ENCODE measurements at places on chromosomes 12 and 14. TPM values are rescaled to one million over a fixed set of nuclear protein-coding genes. Genes with fewer than 3 reads are reported as not detected.

The SMCO2 gene
- not detected for total RNA-seq

The GPR137C gene
- 25.3 TPM for total RNA-seq

The CKAP4 gene
- 24.1 TPM for total RNA-seq

The SIX6 gene
- total RNA-seq: not detected

The PRB2 gene
- not detected for total RNA-seq

The B4GALNT1 gene
- 37.5 TPM for total RNA-seq

The ZC2HC1C gene
- 2.4 TPM for total RNA-seq

The FGF6 gene
- total RNA-seq: not detected

The GRIP1 gene
- total RNA-seq: 122 TPM

The ESR2 gene
- 1.2 TPM for total RNA-seq

The OTUB2 gene
- 4.9 TPM for total RNA-seq

The CCDC197 gene
- not detected for total RNA-seq

The GPRC5D gene
- total RNA-seq: not detected

The FGFR1OP2 gene
- 42.0 TPM for total RNA-seq

The CBX5 gene
- 83.2 TPM for total RNA-seq

The CLEC9A gene
- not detected for total RNA-seq

The PTHLH gene
- not detected for total RNA-seq

The ZC3H10 gene
- total RNA-seq: 8.2 TPM

The CHPT1 gene
- 24.5 TPM for total RNA-seq

Data from frontal cortex (tissue), 4 donors.